ENCODE measurements at places on chromosomes 12 and 14. TPM values are rescaled to one million over a fixed set of nuclear protein-coding genes. Genes with fewer than 3 reads are reported as not detected.

DNA sequence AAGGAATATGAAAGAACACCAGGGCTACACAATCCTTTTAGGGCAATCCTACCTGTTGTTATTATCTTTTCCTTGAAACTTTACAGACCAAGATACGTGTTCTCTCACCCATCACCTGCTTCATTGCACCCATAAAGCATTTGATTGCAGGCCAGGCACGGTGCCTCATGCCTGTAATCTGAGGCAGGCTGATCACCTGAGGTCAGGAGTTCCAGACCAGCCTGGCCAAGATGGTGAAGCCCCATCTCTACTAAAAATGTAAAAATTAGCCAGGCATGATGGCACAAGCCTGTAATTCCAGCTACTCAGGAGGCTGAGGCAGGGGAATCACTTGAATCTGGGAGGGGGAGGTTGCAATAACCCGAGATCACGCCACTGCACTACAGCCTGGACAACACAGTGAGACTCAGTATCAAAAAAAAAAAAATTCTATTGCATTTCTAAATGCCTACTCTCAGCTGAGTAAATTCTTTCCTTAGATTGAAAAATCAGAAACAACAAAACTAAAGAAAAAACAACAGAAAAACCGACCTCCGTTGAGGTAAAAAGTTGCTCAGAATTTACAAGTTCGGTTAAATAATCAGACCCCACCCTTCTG, 183.7 kb upstream of the TMEM132C start:
- peak; percentile 3 for DNase-seq

- no peak for DNase-seq
Measured at GRCh38 chr12:51254536-51254935, 15.7 kb downstream of the SMAGP start.

GRCh38 chr12:39442831-39443080, 164 bp downstream of the KIF21A start:
- DNase-seq = no peak

GRCh38 chr14:61720294-61720661, 25.0 kb downstream of the HIF1A start:
- DNase-seq = no peak

- DNase-seq = no peak
Measured at GRCh38 chr14:37157987-37158386, 14.4 kb downstream of the SLC25A21 start.

DNA sequence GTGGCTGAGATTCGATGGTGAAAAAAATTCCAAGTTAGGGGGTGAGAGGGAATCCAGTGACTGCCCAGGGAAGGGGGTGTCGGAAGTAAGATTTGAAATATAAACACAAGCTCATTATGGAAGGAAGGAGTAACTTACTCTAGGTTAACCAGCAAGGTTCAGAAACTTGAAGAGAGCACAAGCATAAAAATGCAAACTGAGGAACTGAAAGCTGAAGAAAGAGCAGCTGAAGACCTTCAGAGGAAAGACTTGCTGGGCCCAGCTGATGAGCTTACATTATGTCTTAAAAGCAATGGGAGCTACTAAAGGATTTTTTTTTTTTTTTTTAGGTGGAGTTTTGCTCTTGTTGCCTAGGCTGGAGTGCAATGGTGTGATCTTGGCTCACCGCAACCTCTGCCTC, 189.7 kb upstream of the GRIN2B start:
- no peak for DNase-seq

DNA sequence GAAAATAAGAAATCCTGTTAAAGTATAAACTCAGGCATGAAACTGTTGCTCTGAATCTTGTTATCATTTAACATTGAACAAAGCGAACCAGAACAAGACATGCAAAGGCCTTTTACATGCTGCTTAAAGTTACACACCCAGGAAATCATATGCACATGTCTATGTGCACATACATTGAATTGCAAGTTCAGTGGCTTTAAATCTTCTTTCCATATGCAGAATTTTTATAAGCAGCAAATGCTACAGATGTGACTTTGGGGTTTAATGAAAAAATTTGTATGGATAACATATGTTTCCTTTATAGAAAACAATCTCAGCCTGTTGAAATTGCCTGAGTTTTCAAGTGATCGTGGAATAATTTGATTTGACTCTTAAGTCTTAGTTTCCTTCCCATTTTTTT, 193.9 kb downstream of the AEBP2 start:
- no peak for DNase-seq

The CCDC38 gene
- total RNA-seq = not detected

GRCh38 chr12:1325666-1326065, 268.7 kb downstream of the FBXL14 start:
- no peak for DNase-seq

The ANO4 gene
- total RNA-seq = 0.19 TPM

The SLC25A47 gene
- not detected for total RNA-seq

DNA sequence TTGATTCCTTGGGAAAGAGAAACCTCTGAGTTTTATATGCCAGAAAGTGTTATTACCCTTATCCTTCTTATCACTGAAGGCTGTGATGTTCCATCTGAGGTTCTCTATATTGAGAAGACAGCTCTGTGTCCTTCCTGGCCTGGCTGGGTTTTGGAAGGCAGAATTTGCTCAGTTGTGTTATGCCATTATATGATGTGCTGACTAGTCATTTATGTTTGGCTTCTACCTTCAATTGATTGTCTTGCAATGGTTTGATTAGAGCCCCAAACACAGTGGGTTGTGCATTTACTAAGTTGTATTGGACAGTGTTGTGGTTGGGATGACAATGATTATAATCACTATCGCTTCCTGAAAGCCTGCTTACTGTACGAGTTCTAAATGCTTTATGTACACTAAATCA, 265.7 kb downstream of the SNAPC1 start:
- DNase-seq = no peak

Data from colonic mucosa (tissue), 4 donors.